OCI-M1 (cell line): ENCODE measurements at places on chromosomes 3 and 15.

- no peak for DNase-seq
These were observed 4.8 kb downstream of the SECISBP2L start for GRCh38 chr15:49041426-49041825.

DNA sequence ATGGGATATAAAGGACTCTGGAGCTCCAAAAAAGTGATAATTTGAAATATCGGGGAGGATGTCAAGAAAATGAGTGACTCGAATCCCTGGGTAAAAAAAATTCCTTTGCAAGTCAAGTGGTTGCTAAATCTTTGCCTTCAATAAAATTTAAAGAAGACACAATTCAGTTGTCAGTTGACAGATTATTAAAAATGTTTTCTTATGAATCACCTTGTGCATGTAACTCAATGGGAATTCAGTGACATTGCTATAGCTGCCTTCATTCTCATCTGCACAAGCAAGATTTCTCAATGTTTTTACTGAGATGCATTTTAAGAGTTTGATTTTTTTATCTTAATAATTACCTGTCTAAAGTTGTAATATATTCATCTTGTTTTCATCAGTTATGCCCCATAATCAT lies 264.0 kb upstream of the IL12A start:
- no peak for DNase-seq

GRCh38 chr15:74892931-74893330 lies 3.1 kb downstream of the MPI start:
- no peak for DNase-seq

- DNase-seq, result peak; percentile 23
These were observed 42.3 kb upstream of the ROPN1 start for GRCh38 chr3:124034016-124034843.

DNA sequence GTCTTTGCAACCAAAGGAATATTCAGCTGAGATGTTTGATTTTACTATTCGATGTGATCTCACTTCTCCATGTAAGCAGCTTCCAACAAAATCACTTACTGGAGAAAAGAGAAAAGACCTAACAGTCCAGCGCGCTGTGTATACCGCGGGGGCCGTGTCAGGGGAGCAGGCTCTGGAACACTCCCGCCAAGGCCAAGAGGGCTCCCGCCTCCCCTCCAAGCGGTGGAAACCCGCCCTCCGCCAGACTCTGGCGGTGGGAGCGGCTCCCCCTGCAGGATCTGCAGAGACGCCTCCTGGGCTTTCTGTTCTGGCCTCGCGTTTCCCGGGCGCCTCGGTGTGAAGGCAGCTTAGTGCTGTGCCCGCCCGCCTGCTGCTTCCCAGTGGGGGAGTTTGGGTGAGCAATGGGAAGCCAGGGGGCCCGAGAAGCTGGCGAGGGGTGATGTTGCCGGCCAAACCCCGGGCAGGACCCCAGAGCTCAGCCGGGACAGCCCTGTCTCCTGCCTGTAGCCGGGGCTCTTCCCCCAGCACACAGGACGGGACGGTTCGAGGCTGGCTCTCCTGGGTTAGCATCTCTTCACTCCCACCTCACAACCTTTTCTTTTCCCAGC lies 36.3 kb downstream of the CHST14 start:
- DNase-seq, result peak; percentile 90

DNA sequence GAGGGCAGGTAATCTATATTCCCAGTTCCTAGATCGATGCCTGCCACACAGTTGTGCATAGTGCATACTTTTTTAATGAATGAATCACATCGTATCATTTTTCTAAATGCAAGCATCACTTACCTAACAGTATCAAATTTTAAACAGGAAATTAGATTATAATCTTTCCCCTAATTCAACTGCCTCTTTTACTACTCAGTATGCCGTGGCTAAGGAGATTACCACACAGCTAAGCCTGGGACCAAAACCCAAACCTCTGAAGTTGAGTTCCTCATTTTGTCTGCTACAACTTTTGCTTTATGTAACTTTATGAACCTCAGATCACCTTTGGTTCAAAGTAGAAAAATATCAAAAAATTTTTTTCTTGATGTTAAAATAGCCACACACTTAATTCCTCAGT lies 53.2 kb upstream of the FNDC3B start:
- peak; percentile 81 for DNase-seq

GRCh38 chr15:40081691-40082194 lies 26.9 kb downstream of the BMF start:
- DNase-seq, result peak; percentile 88

DNA sequence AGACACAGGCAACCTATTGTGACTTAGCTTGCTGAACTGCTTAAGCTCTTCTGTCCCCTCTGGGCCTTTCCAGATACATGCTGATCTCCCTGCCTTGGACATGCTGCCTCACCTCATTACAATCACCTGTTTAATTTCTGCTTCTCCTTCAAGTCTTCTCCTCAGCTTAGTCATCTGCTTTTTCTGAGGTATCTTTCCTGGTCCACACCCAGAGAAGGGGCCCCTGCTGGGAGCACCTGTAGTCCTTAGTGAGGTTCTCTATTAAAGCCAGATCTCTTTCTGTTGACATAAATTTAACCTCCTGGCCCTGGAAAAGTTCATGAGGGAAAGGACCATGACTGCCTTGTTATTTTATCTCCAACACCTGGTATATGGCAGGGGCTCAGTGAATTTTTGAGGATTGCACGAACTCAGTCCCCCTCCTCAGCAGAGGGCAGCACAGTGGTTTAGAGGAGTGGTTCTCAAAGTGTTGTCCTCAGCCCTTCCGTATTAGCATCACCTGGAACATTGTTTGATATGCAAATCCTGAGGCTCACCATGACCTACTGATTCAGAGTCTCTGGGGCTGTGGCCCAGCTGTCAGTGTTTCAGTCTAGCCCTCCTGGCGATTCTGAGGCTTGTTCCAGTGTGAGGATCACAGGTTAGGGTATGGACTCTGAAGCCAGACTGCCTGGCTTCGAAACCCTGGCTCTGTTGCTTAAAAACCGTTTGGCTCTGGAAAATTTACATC lies 12.7 kb downstream of the COL6A6 start:
- DNase-seq, result no peak

DNA sequence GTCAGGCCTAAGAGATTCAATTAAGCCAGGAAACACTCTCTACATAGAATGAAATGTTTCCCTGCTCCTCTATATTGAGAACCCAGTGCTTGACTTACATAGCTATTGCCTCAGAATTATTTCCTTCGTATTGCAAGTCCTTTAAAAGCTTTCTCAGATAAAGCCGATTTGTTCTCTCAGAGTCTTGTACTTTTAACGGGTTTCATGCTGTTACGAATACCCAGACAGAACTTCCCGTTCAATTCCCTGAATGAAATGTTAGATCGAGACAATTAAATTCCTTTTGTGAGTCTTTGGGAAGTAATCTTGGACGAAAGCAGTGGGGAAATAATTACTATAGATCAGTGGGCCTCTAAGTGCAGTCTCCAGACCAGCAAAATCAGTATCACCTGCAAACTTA lies 102.8 kb upstream of the CHL1 start:
- DNase-seq, result peak; percentile 19

DNA sequence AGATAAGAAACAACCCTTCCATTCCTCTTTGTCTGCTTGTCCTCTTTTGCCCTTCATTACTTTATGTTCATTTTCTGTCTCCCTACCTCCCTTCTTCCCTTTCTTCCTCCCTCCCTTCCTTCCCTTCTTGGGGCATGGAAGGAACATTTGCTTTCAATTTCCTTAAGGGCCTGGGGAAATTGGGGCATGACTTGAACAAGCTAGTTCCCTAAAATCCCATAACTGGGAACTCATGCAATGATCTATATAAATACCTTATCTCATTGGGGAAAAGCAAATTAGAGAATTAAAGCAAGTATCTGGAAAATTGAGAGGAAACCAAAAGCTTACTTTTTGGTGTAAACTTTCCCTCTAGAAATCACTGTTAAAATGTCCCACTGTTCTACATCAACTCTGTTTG lies 35.7 kb downstream of the BOC start:
- no peak for DNase-seq

- DNase-seq, result peak; percentile 89
These were observed 91.3 kb downstream of the TMEM266 start for GRCh38 chr15:76150971-76151598.

DNA sequence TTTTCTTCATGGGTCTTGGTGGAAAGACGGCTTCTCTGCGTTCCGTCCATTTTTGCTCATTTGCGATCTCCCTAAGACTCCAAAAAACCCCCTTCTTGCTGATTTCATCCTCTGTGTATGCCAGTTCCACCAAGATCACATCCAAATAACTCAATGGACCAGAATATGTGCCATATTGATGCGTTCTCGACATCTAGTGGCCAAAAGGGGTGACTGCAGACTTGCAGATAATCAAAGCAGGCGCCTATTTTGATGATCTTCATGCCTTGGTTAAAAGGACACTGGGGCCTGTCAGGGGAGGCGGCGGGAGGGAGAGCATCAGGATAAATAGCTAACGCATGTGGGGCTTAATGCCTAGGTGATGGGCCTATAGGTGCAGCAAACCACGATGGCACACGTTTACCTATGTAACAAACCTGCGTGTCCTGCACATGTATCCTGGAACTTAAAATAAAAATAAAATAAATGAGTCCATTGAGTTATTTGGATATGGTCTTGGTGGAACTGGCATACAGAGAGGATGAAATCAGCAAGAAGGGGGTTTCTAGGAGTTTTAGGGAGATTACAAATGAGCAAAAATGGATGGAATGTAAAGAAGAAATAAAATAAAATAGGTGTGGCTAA lies 104.2 kb upstream of the RAD18 start:
- DNase-seq, result peak; percentile 78

DNA sequence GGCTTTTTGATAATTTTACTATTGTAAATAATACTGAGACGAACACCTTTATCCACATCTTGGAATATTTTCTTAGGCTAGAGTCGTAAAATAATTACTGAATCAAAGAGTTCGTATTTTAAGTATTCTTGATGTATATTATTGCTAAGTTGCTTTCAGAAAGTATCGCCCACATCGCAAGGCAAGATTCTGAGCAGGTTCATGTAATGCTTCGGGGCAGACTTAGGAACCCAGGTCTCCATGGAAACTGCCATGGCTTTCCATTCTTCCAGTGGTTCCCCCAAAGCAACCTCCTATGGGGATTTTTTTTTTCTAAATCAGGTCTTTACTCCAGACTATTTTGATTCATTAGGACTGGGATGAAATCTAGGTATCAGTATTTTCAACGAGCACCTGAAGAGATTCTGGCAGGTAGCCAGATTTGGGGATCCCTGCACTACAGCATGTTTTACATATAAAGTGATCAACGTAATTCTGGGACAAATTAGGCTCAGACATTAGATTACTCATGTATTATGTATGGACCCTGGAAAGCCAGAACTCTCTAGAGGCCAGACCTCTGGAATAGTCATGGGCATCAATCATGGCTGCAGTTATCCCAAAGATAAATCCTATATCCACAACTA lies 86.5 kb downstream of the B3GNT5 start:
- DNase-seq, result no peak

DNA sequence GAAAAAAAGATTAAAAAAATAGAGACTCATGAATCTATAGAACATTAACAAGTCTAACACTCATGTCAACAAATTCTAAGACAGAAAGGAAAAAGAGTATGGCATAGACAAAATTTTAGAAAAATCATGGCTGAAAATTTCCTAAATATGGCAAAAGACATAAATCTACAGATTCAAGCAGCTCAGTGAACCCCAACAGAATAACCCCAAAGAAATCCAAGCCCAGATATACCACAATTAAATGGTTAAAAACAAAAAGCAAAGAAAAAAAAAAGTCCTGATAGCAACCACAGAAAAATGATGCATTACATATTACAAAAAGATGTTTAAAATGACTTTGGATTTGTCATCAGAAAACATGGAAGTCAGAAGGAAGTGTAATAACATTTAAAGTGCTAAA lies 75.6 kb downstream of the AQR start:
- no peak for DNase-seq

DNA sequence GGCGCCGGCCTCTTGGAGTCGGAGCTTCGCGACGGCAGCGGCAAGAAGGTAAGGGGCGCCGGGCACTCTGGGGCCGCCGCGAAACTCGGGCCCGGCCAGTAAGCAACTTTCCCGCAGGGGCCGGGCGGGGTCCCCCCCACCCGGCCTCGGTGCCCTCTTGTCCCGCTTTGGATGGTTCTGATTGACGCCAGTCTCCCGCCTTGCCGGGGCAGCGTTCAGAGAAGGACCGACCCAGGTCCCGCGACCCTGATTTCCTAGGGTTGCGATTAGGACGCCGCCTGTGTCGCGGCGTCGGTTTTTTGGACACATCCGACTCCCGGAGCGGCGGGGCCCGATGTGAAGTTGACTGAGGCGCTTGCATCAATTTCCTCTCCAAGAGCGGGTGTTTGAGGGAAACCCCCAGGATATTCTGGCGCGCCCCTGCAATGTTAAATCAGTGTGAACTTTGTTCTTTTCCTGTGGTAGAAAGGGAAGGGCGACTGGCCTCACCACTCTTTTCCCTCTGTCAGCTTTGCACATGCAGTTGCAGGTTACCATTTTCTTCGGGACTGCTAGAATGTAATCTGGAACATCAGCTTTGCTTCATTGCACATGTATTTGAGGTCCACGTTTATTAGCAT lies 755 bp downstream of the PDE8A start:
- no peak for DNase-seq

- DNase-seq, result no peak
These were observed 75.7 kb downstream of the OCA2 start for GRCh38 chr15:28023422-28023821.

DNA sequence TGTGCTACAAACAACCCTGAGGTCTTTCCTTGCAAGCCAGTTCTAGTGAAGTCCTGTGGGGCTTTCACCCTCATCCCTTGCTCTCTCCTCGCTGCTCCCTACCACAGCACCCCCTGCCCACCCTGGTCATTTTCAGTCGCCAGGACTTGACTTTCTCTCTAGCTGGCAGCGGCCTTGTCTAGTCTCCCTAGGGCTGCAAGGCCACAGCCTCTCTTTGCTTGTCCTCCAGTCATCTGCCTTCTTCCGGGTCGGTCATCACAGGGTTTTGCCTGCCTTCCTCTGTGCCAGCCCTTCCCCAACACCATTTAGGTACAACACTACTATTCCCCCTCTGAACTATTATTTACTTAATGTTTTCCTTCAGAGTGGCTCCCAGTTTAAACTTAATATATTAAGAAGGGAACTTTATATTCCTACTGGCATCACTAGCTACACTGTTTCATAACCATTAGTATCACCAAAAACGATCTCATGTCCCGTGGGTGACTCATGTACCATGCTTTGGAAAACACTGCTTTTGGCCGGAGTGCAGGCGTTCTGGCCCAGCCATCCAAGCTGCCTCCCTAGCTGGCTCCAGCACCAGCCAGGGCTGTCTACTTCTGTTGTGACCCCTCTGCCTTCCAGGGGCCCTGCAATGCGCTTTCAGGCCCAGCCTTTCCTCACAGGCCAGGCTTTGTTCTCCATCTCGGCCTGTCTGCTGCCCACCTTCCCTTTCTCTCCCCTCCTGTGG lies 21.4 kb downstream of the FAH start:
- no peak for DNase-seq

- no peak for DNase-seq
These were observed 223.5 kb downstream of the NEK10 start for GRCh38 chr3:27145719-27146118.
